Umbilical cord (tissue), 2 donors: ENCODE measurements at places on chromosomes 2 and 18. TPM values are rescaled to one million over a fixed set of nuclear protein-coding genes. Genes with fewer than 3 reads are reported as not detected.

- no peak for DNase-seq
Measured at GRCh38 chr2:235485362-235485761, 8.5 kb upstream of the AGAP1 start.

- DNase-seq, result no peak
Measured at GRCh38 chr2:190404487-190404886, 3.7 kb upstream of the MFSD6 start.

Gene C2orf81
- total RNA-seq, result 1.4 TPM

Gene HOXD12
- 1.9 TPM for total RNA-seq

Gene SLC23A3
- not detected for total RNA-seq

Gene CCDC74A
- not detected for total RNA-seq
